NCI-H187 (cell line): ENCODE measurements at places on chromosomes 3 and 15.

DNA sequence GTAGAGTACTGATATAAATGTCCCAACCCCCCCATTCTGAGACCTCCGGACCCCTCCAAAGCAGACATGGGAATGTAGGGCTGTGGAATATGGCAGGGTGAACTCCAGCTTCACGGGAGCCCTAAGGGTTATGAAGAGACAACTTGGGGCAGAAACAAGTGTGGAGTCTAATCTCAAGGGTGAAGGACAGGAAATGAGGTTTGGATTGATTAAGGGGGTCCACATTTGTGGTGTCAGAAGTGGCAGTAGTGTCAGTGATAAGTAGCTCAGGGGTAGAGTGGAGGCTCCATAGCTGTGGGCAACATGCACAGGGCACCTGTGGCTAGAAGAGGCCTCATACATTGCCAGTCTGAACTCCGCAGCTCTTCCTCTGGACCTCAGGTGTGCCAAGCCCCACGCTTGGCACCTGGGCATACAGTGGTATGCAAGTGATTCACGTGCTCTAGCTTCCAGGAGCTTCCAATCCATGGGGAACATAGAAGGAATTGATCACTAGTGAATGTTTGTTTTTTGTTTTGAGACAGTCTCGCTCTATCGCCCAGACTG, 4.1 kb upstream of the P4HTM start:
- DNase-seq: no peak

DNA sequence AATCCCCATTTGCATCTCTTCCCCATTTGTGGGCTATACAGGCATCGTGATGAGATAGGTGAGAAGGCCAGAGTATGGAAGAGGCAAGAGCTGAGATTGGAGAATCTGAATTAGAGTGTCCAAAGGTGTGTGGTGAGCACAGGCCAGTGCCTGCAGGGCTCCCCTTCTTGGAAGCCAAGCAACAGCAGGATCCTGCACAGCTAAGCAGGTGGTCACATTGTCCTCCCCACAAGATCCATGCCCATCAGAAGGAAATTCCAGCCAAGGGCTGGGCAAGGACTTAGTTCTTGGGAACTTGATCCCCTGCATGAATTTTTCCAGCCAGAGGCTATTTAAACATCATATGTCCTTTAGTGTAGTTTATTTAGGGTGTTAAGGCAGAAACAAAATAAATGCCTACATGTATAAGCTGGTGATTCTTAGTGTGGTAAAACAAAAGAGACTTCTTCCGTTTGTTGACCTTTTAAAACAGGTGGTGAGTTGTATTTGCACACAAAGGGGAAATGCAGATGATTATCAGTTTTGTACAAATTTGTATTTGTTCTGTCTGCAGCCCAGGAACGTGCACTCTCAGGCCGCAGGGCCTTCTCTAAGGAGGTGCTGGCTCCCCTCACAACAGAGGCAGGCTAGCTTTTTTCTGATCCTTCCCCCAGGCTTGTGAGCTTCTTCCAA, 110.2 kb downstream of the PLCL2 start:
- no peak for DNase-seq

DNA sequence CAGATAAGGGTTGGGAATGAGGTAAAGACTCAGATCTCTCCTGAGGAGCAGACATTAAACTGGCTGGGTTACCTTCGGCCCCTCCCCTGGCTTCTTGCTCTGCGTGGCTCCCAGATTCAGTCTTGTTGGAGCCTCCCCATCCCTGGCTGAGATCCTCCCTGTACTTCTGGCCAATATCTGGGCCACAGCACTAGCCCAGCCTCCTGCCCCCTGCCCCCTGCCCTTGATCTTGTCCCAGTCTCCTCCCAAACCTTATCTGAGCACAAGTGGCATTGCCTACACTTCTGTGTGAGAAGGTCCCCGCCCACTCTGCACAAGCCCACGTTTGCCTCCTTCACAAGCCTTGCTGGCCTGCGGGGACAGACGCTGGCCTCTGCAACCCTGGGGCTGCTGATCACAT, 16.8 kb downstream of the PLA2G4F start:
- no peak for DNase-seq

DNA sequence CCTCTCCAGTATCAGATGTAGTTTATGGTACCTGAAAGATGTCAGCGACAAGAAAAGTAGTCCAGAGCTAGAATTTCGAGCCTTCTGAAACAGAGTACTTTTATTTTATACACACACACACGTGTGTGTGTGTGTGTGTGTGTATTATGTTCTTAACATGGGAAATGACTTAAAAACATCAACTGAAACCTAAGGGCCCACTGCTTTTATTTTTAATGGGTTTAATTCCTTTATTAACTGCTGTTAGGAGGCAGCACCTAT, 1.9 kb downstream of the TCF12 start:
- no peak for DNase-seq

DNA sequence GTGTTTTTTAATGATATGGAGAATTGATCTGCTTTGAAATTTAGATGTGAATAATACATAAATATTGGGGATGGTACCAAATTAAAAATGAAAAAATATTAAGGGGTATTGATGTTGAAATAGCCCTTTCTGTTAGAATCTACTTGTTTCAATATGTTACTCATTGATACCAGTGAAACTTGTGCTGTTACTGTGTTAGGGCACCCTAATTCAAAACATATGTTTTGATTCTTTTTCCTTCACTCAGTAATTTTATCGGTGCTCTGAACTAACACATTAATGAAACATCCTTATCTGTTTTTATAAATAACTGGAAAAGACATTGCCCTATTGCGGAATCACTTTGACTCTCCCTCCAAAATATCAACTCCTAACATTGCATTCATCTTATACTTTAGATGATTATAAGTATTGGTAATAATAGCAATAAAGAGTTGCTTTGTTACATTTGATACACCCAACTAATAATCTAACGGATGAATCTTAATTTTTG, 52.0 kb upstream of the CCNB2 start:
- DNase-seq: no peak

GRCh38 chr3:121574449-121574848, 6.7 kb downstream of the ARGFX start:
- no peak for DNase-seq
